ENCODE measurements at places on chromosomes 13 and 19.

- no peak for DNase-seq
Measured at GRCh38 chr13:24039621-24040475, 120.7 kb upstream of the SPATA13 start.

DNA sequence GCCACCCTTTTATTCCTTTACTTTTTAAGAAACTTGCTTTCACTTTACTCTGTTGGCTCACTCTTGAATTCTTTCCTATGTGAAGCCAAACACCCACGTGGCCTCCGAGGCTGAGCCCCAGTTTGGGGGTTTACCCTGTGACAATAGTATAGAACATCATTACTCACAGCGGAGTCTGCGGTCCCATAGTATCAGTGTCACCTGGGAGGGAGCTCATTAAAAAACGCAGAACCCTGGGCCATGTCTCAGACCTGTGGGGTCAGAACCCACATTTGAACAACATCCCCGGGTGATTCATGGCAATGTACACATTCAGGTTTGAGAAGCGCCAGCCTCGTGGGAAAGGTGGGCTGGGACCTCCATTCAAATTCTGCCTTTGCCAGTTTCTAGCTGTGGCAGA, 36.0 kb upstream of the UBL3 start:
- no peak for DNase-seq

DNA sequence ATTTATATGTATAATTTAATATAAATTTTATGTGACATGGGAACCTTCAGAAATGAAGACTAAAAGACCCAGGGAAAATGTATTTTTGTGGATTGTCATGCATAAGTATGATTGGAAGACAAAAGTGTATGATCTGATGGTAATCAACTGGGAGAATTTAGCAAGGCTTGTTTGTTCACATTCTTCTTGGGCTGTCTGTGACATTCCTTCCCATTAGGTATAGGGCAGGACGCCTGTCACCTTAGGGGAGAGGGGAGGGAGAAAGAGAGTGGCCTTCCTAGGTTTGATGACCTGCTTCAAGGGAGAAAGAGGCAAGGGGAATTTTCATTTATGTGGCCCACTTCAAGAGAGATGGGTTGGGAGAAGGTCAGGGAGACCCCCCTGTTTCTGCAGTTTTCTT, 22.4 kb downstream of the PIBF1 start:
- DNase-seq, result no peak

DNA sequence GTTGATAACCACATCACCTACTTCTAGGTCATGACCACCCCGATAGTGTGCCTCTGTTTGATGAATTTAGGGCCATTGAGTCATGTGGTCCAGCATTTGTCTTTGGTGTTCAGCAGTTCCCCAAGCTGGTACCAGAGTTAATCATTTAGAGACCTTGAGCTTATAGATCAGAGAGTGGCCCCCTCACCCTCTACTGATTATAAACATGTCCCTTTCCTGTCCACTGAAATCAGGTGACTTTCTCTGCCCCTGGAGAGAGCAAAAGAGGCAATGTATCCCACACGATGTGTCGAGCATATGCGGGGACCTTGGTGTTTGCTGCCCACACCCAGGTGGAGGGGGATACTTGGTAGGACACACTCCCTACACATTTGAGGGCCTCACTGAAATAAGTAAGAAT, 46.3 kb downstream of the C13orf42 start:
- DNase-seq, result no peak

GRCh38 chr19:42634409-42635232, 39.9 kb upstream of the CEACAM8 start:
- DNase-seq, result no peak

DNA sequence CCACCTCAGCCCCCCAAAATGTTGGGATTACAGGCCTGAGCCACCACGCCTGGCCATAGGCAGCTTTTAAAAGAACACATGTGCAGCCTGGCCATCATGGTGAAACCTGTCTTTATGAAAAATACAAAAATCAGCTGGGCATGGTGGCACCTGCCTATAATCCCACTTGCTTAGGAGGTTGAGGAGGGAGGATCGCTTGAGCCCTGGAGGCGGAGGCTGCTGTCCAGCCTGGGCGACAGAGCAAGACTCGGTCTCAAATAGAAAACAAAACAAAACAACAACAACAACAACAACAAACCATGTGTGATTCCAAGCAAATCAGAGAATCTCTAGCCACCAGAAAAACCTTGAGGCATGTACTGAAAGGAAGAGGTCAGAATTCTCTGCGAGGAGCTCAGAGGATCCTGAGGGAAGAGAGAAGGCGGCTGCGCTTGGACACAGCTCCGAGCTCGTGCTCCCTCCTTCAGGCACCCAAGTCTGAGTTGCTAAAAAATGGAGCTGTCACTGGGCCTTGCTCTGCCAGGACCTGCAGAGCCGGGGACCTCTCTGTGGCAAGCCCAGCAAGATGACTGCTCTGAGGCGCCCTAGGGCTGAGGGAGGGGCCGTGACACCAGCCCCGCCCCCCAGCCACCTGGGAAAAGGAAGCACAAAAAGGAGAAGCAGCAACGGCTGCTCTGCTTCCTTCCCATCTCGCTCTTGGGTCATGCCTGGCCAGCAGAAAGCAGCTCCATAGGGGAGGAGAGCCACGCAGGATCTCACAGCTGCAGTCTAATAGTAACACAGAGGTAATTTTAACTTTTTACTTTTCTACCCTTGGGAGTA, at the start of gene ARL11:
ARL11 (plus strand) TSS at position 677 of the 822 bp plus-strand sequence. CDS start 1,941 bp downstream, outside the sequence.
- peak; percentile 5 for DNase-seq

- no peak for DNase-seq
Measured at GRCh38 chr13:105346141-105346775, 1189.2 kb downstream of the EFNB2 start.

DNA sequence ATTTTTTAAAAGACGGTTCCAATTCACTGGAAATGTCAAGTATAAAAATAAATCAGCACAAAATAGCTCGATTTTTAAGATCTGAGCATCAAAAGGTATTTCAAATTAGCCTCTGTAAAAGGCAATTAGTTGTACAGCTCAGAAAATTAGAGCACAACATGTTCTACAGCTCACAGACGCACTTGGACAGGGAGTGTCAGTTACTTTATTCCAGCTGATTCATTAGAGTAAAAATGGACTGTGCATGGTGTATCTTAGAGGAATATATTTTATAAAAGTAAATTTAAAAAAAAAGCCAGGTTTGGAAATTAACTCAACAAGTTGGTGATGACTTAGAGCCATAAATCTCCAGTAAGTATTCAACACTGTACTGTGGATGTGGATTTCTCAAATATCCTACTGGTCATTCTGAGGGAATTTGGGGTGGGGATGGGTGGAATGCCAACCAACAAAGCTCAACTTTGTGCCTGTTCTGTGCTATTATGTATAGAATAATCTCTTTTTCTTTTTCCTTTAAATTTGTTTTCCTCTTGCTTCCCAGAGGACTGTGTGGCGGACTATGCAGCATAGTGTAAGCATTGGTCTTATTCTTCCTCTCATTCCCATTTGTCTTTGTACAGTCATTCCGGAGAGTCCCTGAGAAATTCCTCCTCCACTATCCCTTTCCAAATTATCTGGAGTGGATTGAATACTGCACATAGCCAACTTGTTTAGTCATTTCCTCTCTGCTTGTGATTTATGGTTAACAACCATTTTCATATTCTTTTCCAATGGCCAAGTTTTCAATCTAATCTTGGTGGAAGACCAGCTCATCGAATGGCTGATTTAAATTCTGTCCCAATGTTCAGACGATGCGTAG, 169.3 kb downstream of the DCT start:
- no peak for DNase-seq

DNA sequence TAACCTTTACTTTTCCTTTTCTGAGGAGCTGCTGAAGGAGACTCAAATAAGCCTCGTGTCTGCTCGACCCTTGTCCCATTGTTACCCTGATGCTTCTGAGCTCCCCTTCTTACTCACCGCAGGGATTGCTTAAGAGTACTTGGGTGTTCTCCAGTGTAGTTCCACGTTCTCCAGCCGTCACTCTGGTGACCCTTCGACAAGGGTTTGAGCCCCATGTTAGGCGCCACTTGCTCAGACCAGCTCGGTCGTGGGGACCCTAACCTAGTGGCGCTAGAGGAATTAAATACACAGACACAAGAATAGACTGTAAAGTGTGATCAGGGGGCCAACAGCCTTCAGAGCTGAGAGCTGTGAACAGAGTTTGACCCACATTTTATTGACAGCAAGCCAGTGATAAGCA, 10.3 kb downstream of the ZNF480 start:
- DNase-seq, result no peak

- no peak for DNase-seq
Measured at GRCh38 chr13:94079876-94080275, 399.6 kb downstream of the DCT start.

- no peak for DNase-seq
Measured at GRCh38 chr13:40169476-40169875, 497.0 kb downstream of the FOXO1 start.

DNA sequence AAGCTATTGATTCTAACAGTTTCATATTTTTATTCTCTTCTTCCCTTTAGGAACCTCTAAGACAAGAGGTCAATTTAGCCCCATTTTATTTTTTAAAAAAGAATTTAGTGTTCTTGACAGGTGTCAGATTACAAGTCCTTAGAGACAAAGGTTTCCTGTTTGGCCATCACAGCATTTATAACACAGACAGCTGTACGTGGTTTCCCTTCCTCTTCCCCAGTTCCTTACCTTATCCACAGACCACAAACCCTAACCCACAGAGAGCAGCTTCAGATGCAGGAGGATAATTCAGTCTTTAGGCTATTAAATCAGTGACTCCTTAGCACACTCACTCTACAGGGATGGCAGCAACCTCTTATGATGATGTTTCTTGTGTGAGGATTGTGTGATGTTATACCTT, 1210.1 kb downstream of the DIAPH3 start:
- no peak for DNase-seq

DNA sequence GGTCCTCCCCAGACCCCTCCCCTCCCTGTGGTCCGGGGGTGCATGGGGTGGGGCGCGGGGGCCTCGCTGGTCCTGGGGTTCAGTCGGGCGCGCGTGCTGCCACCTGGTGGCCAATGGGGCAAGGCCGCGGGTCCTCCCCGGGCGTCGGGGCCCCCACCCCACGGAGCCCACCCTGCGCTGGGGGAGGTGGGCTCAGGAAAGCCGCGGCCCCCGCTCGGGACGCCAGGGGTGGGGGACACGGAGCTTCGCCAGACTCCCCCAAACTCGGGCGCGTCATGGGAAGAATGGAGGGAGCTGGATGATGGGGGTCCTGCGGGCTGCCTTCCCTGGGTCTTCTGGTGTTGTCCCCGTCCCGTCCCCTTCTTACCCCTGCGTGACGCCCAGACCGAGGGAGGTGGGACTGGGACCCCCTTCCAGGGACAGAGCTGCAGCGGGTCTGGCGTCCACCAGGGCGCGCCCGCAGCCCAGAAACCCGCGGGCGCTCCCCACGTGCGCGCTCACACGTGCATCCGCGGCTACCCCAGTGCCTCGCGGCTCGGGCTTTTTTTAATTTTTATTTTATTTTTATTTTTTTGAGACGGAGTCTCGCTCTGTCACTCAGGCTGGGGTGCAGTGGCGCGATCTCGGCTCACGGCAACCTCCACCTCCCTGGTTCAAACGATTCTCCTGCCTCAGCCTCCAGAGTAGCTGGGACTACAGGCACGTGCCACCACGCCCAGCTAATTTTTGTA, 19.8 kb upstream of the TCF3 start:
- DNase-seq, result no peak

GRCh38 chr13:106520251-106521054, 15.0 kb downstream of the EFNB2 start:
- no peak for DNase-seq

DNA sequence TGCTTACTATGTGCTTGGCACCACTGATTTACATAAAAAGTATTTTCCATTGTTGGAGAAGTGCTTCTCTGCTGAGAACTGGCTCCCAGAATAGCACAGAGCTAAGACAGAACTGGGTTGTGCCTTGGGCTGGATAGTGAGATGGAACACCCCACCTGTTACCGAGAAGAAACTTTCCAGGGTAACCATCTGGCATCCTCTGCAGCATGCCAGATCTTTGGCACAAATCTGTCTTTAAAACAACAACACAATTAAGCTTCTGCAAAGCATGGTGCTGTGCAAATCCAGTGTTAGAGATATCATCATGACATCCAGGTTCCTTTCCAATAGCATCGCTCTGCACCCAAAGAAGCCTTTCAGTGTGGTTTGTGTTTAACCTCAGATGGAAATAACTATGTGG, 202.5 kb upstream of the RFC3 start:
- DNase-seq, result no peak

DNA sequence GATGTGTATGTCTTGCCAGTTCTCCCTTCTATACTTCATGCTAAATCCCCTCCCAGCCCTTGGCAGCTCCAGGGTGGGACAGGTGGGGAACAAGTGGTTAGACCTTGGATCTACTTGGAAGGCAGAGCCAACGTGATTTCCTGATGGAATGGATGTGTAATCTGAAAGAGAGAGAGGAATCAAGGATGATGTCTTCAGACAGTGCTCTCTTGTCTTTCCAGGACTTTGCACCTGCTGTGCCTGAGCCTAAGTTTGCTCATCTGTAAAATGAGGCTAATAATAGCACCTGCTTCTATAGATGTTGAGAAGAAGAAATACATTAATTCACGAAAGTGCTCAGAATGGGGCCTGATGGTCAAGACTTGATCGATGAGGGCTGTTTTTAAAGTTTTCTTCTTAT, 7.0 kb upstream of the EGLN2 start:
- no peak for DNase-seq

DNA sequence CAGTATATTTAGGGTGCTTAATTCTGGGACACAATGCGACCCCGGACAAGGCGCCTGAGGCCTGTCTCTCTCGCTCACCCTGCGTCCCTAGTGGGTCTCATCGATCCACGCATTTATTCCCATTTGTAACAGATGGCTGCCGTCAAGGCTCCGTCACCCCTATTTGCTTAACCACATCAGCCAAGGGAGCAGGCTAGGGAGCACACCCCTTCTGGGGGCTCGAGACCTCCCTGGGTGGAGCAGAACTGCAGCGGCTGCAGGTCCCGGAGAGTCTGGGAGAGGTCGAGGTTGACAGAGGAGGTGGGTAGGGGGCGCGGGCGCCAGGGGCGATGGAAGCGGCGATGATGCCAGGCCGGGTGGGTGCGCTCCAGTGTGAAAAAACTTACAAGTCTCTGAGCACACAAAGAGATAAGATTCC, 507 bp downstream of the ALG5 start:
- DNase-seq, result peak; percentile 5

Data from nucleus accumbens (tissue), 56 donors.